ENCODE measurements at places on chromosomes 6 and 20.

GRCh38 chr6:47483853-47484546 is 6.4 kb downstream of the CD2AP start:
- DNase-seq = no peak

DNA sequence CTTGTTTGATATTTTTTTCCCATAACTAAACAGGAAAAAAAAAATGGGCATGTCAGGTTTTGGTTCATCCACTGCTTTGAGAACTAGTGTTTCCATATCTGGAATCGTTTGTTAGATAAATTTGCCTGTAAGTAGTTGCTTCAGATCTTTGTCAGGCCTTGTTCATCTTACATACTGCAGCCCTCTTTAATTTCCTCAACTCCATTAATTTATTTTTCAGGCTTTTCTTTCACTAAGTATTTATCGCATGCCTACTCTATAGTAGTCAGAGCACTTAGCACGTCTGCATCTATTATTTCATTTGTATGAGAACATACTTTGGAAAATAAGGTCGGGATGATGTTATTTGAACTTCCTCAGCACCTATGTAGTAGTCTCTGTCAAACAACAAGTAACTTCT is 80.9 kb downstream of the CAP2 start:
- DNase-seq = no peak

GRCh38 chr6:141158740-141159139 is 974.0 kb upstream of the GJE1 start:
- DNase-seq = no peak

- DNase-seq = no peak
These were observed 134.9 kb downstream of the SCML4 start for GRCh38 chr6:107689190-107689589.

- DNase-seq = no peak
These were observed 213.9 kb upstream of the STXBP5 start for GRCh38 chr6:146990284-146990683.

DNA sequence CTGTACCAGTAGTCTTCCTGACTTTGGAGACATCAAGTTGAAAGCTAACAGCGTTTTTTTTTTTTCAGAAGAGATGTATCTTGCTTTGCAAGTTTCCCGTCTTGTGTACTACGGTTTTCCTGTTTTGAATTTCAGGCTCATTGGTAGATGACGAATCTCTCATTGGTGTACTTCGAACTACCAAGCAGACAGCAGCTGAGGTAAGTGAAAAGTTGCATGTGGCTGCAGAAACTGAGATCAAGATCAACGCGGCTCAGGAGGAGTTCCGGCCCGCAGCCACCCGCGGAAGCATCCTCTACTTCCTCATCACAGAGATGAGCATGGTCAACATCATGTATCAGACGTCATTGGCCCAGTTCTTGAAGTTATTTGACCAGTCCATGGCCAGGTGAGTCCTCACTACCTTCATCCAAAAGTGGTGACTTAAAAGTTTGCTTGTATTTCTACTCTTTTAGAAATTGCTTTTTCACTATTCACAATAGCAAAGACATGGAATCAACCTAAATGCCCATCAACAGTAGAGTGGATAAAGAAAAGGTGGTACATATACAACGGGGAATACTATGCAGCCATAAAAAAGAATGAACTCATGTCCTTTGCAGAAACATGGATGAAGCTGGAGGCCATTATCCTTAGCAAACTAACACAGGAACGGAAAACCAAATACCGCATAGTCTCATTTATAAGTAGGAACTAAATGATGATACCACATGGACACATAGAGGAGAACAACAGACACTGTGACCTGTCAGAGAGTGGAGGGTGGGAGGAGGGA is 110.6 kb upstream of the GLP1R start:
- no peak for DNase-seq

- DNase-seq = no peak
These were observed 631.1 kb downstream of the KIF16B start for GRCh38 chr20:15942130-15942529.

- no peak for DNase-seq
These were observed 21.5 kb downstream of the CST5 start for GRCh38 chr20:23857962-23858595.

DNA sequence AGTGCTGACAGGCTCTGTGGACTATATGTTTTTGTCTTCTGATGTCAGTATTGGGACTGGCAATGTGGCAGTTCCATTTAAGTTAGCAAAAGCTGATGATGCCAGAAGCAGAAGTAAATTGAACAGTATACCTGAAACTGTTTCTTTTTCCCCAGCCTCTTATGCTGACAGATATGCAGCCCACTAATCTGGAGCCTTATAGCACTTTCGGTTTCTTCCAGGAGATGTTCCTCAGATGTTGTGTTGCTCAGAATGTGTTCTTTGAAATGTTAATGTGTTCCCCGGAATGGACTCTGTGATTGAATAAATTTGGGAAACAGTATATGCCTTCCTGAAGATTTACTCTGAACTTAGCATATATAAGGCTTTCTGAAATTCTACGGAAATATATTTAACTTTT is 80.7 kb upstream of the MRAP2 start:
- DNase-seq = no peak

DNA sequence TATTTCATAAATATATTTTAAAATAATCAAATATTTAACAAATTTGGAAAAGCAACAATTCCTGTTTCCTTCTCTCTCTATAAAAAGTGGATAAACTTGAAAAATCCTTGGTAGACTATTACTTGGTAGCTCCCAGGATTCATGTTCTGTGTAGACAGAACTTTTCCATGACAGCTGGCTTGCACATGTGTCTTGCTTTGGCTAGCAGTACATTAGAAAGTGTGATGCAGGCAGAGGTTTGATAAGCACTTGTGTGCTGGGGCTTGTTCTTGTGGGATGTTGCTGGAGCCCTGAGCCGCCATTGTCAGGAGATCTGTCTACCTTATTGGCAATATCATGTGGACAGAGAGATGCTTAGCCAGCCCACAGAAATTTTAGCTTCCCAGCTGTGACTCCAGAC is 327.2 kb downstream of the CDKAL1 start:
- no peak for DNase-seq

DNA sequence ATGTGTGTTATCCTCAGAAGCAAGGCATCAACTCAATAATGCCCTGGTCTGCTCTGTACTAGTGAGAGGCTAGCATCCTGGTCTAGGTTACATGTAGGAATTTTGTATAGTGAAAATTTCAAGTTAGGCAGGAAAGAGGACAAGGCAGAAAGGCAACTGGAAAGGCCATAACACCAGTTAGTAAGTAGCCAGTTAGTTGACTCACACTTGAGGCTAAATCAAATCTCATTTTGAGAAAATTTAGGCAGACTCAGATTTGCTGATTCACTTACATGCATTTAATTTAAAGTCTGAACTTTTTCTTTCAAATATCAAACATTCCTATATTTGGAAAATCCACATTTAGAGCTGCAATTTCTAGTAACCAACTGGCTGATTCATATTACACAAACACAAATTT is 184.5 kb upstream of the TCF21 start:
- DNase-seq = no peak

DNA sequence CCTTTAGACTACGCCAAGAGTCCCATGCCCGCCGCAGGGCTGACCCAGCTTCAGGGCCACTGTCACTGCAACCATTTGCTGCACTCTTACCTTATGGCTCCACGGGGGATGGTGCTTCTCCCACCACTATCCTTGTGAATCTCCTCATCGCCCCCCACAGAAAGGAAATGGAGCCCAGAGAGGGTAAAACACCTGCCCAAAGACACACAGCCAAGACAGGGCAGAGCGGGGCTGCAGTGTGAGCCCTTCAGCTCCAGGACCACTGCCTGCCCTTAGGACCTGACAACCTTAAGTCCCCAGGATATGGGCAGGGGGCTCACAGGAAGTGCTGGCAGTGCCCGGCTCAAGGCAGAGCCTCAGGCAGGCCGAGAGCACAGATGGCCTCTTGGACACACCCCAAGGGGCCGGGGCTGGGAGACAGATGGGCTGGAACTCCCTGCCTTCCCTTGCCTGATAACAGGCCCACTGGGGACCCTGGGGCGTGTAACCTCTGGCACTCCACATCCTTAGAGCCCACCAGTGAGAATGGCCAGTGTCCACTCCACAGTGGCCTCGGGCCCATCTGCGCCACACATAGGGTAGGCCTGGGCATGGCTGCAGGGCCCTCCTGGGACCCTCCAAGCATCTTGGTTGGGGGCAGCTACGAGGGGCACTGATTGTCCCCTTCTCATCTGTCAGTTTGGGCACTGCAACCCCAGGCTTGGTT is 265.2 kb downstream of the TAF4 start:
- DNase-seq = no peak

DNA sequence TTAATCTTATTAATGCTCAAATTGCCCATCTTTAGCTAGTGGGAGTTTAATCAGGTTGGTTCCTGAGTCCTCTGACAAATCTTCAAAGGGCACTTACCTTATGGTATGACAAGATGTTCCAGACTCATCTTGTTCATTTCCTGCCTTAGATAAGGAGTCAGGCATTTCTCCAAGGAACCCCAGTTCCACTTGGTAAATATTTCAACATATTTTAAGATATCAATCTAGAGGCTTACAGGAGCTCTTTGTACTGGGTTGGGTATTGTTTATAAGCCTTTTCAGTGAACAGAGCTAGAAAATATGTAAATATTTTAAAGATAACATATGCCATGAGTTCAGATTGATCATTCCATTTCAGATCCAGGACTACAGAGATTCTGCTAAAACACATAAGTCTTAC is 159.8 kb downstream of the RCAN2 start:
- DNase-seq = no peak

- DNase-seq = no peak
These were observed 439.3 kb downstream of the TFAP2B start for GRCh38 chr6:51257938-51258337.

- no peak for DNase-seq
These were observed 28.1 kb upstream of the VAPB start for GRCh38 chr20:58360936-58361335.

DNA sequence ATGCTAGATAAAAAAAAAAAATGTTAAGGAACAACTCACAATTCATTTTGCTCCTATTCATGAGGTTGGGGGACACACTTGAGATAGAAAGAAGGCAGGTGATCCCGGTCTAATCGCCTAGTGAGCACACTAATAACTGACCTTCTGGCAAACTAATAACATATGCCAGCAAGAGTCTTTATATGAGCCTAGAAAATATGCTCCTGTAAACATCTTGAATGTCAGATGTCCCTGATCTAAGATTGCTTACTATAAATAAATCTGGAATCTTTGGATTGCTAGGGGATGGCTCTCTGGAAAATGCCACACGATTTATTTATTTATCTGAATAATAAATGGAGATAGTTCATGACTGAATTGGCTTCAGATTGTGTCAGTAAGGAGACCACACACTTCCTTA is 821.9 kb downstream of the GRIK2 start:
- no peak for DNase-seq

DNA sequence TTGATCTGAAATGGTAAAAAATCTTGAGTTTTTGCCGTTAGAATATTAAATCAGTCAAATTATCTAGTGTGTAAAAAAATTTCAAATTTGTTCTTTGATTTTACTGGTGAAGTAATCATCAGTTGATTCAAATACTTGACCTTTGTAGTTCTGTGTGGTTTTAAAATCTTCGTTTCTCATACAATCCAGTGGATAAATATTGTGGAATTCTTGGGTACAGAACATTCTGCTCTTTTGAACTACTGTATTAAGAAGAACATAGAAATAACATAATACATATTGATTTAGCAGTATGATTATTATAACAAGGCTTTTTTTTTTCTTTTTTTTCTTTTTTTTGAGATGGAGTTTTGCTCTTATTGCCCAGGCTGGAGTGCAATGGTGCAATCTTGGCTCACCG is 491.8 kb downstream of the CD109 start:
- no peak for DNase-seq

- no peak for DNase-seq
These were observed 54.5 kb downstream of the TRIM38 start for GRCh38 chr6:26016963-26017631.

GRCh38 chr20:45368221-45368980 is 5.4 kb downstream of the SYS1 start:
- no peak for DNase-seq

DNA sequence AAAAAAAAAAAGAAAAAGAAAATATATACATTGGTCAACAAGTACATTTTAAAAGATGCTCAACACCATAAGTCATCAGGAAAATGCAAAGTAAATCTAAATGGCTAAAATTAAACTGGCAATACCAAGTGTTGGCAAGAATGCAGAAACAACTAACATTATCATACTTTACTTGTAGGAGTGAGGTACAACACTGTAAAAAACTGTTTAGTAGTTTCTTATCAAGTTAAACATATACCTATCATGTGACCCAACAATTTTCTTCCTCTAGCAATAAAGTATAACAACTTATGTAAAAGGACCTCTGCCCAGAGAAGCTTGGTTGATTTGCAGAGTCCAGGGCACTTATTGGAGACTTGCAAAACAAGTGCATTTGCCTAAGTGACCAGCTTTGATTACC is 40.4 kb downstream of the LMBRD1 start:
- DNase-seq = no peak

Data from Panc1 (cell line).